ENCODE measurements at places on chromosomes 2 and 18.

DNA sequence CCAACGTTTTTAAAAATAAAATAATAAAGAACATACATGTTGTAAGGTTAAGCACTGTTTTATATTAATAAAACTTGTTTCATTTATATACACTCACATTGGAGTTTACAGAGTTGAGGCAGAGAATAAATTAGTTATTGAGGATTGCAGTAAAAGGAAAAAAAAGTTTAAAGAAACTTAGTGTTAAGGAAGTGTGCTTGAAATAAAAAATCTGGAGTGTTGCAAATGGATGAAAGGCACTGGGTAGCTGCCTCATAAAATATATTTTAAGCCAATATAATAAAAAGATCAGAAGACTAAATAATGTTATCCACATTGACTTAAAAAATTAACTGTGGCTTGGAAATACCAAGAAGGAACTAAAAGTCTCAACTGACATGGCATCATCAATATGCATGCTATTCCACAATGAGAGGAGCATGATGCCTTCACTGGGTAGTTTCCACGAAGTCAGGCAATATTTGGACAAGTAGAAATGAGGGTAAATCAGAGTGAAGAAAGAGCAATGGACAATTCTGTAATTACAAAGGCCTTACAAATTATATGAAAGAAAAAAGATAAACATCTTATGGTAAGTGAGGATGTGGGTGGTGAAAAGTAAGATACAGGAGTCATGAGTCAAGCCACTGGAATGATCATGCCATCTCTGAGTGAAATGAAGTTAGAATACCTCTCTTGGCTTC lies 2.5 kb downstream of the GALNT3 start:
- no peak for DNase-seq

GRCh38 chr2:100365434-100365833 lies 43.1 kb upstream of the LONRF2 start:
- DNase-seq, result no peak

DNA sequence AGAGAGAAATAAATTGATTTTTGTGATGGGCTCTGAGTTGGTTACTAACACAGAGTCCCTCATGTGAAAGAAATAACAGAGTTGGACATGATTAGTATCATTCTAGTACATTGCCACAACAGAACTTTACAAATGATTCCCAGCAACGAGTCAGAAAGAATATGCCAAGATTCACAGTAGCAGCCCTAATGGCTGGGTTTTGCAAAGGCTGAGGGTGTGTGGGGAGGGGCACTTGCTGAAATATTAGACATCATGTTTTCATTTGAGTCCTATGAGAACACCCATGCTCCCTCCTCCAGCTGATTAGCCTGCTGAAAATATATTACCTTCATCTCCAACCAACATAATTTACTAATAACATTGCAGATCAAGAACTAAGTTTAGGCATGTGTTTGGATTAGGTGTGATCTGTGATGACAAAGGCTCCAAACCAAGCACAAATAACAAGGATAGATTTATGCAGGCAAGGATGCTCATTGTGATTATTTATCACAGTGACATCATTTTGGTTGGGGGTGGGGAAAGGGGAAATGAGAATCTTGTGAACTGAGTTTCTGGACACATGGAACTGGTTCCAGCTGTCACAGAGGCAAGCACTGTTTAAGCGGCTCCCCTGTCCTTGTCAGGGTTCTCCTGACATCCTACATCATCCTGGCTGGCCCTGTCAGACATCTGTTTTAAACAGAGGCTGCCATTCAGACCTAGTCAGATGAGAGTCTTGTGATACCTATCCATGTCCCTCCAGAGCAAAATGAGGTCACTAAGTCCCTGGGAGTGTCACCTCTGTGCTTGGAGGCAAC lies 205.8 kb upstream of the NCKAP5 start:
- no peak for DNase-seq

- DNase-seq, result no peak
Measured at GRCh38 chr18:51170664-51171063, 26.8 kb downstream of the MEX3C start.

GRCh38 chr18:9739516-9739915 lies 31.4 kb downstream of the RAB31 start:
- DNase-seq, result no peak

GRCh38 chr2:168729455-168729854 lies 73.0 kb upstream of the NOSTRIN start:
- DNase-seq, result no peak

DNA sequence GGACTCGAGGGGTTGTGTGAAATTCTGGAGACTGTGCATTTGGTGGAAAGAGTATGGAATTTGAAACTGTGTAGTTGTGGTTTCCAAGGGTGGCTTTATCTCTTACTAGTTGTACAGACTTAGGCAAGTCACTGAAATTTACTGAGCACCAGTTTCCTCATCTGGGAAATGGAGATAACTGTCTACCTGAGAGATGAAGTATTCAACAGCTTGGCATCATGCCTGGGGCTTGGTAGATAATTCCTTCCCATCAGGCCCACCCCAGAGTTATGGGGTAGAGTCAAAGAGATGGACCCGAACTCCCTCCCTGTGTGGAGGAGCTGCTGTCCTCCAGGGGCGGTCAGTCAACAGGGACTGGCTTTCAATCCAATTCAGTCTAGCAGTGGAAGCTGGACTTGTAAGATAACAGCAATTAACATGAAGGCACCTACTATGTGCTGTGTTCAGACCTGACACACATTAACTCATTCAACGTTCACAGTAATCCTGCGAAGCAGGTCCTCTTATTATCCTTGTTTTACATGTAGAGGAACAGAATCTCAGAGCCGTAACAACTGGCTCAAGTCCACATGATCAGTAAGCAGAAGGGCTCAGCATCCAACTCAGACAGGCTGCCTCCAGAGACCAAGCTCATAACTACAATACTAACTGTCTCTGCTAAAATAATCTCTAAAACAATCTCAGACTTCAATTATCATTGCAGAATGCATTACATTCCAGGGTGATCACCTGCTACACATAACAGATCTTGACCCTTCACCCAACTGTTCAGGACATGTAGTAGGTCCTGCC lies 432.1 kb downstream of the LPIN1 start:
- no peak for DNase-seq

GRCh38 chr2:29706171-29706720 lies 215.1 kb downstream of the ALK start:
- DNase-seq, result no peak
